ENCODE measurements at places on chromosomes 6 and 20.

GRCh38 chr6:34386316-34387137 is 5.9 kb downstream of the NUDT3 start:
- no peak for DNase-seq

DNA sequence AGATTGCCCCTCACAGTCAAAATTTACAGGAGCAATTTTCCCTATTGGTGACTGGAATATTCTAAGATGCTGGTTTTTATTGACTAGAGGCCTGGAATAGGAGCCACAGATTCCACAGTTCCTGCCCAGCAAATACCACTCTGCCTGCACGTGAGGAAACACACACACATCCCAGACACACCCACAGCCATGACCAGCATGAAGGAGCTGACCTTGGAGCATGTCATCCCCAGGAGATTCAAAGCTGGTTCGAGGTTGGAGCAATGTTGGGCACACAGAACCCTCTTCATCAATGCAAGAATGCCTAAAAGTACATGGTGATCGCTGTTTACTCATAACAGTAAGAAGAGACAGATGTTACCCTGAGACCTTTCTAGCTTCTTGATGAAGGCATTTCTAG is 244.6 kb upstream of the FOXQ1 start:
- no peak for DNase-seq

- no peak for DNase-seq
Measured at GRCh38 chr6:40887079-40887791, 151.8 kb downstream of the UNC5CL start.

- DNase-seq, result no peak
Measured at GRCh38 chr6:163122365-163122764, 292.2 kb upstream of the QKI start.

- DNase-seq, result peak; percentile 50
Measured at GRCh38 chr20:24164360-24164759, 175.8 kb upstream of the GGTLC1 start.

DNA sequence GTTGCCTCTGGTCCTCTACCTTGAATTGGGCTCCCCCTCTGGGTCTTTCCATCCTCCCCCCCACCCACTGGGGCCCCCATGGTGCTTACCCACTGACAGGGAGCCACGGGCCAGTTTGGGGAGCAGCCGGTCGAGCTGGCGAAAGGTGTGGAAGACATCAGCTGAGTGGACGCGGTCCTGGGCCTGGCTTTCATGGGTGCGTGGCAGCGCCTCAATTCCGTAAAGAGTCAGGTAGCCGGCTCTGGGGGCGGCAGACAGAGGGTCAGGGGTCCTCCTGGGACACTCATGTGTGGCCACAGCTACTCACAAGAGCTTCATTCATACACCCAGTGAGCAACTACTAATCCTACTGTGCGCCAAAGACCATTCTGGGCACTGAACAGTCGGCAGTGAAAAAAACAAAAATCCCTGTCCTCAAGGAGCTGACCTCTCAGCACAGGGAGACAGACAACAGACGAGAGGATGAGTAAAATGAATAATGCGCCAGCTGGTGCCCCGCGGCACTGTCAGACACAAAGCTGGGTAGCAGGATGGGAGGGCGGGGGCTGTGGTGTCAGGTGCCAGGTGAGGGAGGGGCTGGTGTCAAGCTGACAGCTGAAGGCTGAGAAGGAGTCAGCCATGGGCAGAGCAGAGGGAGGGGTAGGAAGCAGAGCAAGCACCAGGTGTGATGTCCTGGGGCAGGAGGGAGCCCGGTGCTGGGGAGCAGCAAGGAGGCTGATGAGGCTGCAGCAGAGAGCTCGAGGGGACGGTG is 28.3 kb downstream of the PTGIS start:
- DNase-seq, result no peak

GRCh38 chr20:41627611-41628244 is 9.6 kb upstream of the CHD6 start:
- no peak for DNase-seq

GRCh38 chr6:160357088-160357487 is 8.9 kb downstream of the SLC22A3 start:
- DNase-seq, result no peak

DNA sequence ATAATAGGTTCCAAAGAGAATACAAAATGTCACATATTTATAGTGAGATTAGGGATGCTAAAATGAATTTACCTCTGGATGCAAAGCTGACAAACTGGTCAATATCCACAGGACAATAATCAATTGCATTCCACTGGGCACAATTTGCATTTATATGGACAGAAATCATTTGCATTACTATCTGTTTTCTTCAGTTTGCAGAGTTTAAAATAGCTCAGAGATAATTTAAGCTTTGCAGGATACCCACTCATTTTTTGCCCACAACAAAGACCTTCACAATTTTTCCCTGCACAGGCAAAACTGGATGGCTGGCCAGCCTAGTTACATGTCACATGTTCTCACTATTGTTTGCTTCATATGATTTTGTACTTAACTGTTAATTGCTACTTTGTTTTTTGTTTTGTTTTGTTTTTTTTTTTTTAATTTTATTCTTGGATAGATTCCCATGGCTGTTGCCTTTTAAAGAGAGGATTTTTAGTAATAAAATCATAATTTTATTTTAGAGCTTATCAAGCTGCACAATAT is 483.5 kb downstream of the UTRN start:
- no peak for DNase-seq

Data from WERI-Rb-1 (cell line).